ENCODE measurements at places on chromosomes 7 and 10.
A peak's percentile ranks its signal among the peaks of the same experiment; 100 is the strongest.

GRCh38 chr7:42677751-42678699, 233.8 kb downstream of the C7orf25 start:
- DNase-seq = peak; percentile 85

- DNase-seq = peak; percentile 69
These were observed 21.8 kb downstream of the CFAP69 start for GRCh38 chr7:90266808-90267207.

DNA sequence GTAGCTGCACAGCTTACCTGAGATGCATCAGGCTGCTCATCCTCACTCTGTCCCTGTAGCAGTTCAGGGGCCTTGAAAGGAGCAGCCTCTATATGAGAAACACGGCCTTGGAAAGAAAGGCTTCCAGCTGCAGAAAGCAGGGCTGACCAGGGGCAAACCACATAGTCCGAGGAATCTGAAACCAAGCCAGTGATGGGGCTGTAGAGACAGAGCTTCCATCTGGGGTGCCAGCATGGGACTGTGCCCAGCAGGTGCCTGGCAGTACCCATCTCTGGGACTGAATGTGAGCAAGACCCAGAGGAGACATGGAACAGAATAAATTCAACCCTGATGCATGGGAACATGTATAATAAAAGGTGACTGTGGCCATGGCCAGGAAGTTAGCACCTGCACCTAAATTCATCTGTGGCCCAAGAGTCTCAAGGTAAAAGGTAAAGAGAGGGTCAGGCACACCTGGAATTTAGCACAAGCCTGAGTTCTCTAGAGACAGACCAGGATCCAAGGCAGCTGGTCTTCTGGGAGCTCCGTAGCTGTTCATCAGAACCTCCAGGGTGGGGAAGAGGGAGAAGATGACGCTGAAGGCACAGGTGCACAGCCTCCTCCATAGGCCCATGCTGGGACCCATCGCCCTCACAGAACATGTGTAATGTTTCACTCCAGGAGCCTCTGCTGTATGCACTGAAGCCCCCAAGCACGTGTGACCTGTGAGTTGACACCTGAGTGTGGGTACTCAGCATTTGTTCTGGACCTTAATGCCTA, 25.3 kb downstream of the FRMPD2 start:
- no peak for DNase-seq

- DNase-seq = peak; percentile 88
These were observed 90.4 kb upstream of the FAM171A1 start for GRCh38 chr10:15461353-15462108.

- DNase-seq = no peak
These were observed 64.3 kb downstream of the EEPD1 start for GRCh38 chr7:36217211-36217960.

GRCh38 chr7:88347517-88347916, 40.8 kb upstream of the STEAP4 start:
- DNase-seq = no peak

- DNase-seq = no peak
These were observed 31.4 kb downstream of the CPXM2 start for GRCh38 chr10:123860209-123860608.

DNA sequence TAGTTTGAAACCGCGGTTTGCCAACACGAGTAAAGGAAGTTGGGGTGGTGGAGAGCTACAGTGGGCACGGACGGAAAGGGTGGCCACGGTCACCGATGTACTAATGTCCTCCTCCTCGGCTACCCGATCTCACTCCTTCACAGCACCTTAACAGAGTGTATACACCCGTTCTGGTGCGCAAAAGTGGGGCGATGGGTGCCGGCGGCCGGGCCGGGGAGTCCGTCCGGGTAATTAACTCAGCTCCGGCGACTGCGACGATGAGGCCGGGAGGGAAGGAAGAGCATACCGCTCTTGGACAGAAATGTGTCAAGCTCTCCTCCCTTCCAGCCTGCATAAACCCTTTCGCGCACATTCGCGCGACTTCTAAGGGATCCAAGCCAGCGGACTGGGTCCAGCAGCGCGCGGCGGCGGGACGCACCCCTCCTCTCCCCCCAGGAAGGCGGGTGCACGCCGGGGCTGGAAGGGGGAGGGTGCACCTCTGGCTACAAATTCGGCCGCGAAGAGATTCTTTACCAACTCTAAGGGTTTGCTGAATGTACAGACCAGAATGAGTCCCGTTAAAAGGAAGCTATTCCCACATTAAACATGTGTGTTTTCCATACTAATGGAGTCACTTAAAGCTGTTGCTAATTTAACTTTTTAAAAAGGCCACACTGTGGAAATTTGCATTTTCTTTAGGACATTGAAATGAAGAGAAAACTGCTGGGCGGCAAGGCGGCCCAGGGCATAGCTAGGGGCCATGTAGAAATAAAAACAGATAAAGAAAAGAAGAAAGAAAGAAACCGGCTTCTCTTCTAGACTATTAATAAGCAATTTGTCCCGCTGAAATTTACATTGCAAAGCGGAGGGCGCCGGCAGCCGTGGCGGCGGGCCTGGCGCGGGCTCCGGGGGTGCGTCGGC, 6.6 kb upstream of the EBF3 start:
- DNase-seq = no peak

DNA sequence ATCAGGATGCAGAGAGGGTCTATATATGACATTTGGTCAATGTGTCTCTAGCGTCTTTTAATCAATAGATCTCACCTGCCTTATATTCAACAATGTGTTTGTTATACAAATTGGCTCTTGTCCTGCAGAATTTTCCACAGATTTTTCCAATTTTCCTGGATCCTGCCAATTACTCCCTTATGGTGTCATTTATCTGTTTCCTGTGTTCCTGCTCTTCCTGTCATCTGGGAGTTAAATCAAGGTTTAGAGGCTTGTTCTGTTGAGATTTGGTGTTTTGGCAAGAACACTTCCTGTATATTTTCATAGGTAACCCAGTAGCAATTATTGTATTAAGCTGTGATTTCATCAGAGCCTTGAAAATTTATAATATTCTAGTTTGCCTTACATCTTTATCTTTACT, 8.8 kb upstream of the C10orf71 start:
- DNase-seq = no peak

DNA sequence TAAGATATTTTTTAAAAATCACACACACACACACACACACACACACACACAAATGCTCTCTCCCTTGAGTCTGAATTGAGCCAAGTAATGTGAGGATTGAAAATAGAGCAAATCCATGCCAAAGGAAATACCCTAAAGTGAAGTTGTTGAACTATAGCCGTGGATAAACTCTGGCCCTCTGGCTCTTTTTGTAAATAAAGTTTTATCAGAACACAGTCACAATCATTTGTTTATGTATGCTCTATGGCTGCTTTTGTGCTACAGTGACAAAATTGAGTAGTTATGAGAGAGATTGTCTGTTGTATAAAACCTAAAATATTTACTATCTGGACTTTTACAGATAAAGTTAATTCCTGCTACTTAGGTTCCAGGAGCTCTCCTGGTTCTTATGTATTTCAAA, 39.1 kb downstream of the NKX2-3 start:
- DNase-seq = no peak

GRCh38 chr7:3215624-3216585, 85.1 kb upstream of the SDK1 start:
- no peak for DNase-seq

DNA sequence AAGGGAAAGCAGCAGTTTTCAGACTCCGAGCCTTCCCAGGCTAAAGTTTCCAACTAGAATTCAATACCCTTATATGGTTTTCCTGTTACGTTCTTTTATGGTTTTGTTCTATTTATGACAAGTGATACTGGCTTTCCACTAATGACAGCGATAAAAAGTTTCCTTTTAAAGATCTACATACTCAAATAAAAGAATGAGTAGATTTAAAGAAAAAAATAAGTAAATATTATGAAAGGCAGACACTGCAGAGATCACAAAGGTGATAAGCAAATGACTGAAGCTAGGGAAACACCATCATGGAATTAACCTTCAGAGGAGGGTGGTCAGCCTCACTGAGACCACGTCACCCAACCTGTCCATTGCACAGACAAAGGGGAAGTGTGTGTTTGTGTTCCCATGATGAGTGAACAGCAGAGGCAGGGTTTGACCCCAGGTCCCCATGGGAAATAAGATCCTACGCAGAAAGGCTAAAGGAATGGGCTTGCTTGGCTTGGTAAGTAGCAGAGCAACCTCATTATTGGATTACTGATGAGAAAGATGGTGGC, 4.0 kb downstream of the VSIR start:
- DNase-seq = peak; percentile 54

DNA sequence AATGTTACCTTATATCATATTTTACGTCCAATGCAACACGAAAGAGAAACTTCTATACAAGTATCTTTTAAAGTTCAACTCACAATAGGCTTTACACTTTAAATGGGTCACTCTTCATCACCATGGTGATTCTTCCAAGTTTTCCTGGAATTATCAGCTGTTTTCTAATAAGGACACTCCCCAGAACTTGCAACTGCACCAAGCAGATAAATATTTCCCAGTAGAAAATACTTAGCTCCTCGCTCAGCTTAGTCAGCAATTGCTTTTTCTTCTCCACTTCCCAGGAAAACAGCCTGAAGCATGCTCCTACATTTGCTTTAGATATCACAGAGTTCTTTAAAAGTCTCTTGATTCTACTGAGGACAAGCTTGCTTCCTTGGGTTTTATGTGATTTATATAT, 25.7 kb upstream of the ADD3 start:
- DNase-seq = no peak

DNA sequence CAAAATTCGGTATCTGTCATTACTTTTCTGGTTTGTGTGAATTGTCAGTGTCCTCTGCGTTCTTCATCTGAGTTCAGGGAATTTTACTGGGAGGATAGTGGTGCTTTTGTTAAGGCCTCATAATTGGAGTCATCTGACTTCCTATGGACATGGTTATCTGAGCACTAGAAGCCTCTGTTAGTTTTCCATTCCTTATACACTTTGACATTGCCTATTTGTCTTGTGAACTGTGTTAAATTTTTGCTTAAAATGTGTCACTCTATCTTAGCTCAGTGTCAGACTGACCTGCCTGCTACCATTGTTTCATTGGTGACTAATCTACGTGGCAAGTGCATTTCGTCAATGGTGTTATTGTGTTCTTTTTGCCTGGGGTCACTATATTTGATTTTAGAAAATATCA, 253.3 kb downstream of the SEMA3A start:
- no peak for DNase-seq

- no peak for DNase-seq
These were observed 113.6 kb downstream of the FAM53B start for GRCh38 chr10:124630551-124630950.

DNA sequence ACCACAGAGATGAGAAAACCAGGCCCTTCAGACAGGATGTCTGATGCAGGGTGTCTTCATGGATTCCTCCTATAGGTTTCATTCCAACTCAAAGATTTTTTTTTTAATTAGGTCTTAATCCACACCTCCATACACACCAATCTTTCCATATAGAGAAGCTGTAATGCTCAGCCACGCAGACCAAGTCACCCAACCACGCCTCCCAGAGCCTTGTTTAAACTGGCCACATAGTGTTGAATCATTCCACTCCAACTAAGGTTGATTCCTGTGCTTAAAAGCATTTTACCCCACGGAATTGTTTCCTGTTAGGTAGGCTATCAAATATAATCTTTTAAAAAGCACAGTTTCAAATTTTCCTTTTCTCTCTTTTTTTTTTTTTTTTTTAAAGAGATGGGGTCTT, 153.6 kb downstream of the TYW1B start:
- DNase-seq = no peak

GRCh38 chr7:24313777-24314176, 29.8 kb downstream of the NPY start:
- no peak for DNase-seq

DNA sequence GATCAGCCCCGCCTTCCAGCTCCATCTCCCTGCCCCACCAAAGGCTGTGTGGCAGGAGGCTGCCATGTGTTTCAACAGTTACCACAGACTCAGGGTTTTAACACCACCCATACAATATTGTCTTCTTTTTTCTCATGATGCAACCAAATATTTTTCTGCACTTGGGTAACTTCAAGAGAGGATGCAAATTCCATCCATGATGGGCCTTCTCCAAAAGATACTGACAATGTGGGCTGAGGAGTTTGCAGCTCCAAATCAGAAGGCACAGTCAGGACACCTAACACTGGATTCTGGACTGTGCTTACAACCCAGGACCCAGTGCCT, 347.9 kb downstream of the GRID1 start:
- no peak for DNase-seq

- DNase-seq = no peak
These were observed 134.3 kb upstream of the PFKP start for GRCh38 chr10:2933071-2933470.

GRCh38 chr10:71372882-71373495, 23.7 kb upstream of the CDH23 start:
- DNase-seq = no peak

- DNase-seq = no peak
These were observed 175.7 kb upstream of the MEOX2 start for GRCh38 chr7:15862016-15862780.

GRCh38 chr10:128877936-128878335, 589.1 kb upstream of the MGMT start:
- DNase-seq = no peak

- no peak for DNase-seq
These were observed 49.5 kb downstream of the VIPR2 start for GRCh38 chr7:159094919-159095915.

DNA sequence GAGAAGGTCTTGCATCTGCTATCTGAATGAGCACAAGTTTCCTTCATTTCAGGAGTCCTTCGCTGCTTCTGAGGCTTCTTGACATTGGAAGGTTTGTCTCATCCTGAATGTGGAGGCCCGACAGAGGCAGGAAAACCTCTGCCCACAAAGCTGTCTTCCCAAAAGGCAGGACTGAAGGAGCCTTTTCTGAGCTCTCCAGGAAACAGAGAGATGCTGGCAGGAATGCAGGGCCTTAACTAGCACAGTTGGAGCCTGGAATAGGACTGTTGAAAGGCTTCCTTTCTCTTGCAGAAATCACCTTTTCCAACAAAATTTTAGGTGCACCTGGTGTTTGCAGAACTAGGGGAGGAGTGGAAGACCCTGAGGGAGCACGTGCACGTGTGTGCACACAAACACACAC, 637.4 kb upstream of the MKI67 start:
- no peak for DNase-seq

DNA sequence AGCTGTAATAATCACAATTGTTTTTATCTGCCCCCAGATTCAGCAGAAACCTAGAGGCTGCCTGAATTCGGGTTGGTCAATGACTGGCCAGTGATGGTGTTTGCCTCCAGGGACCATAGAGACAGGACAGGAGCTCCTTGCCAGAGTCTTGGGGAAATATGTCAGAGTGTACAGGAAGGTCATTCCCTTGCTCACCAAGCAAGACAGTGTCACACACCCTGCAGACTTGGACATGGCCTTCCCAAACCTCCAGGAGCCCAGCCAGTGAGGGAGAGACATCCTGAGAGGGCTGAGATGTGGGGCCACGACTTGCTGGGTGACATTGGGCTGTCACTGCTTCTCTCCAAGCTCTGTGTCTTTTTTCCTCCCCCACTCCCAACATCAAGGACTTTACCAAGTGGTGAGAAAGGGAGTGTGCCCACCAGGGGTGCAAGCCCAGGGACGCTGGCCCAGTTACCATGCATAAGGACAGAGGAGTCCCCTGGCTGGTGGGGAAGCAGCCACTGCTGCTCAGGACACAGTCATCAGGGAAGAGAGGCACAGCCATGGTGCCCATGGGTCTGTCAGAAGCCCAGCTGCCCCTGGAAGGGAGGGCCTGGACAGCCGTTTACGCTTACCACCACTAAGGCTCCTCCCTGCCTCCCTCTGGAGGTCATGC, 25.3 kb upstream of the C10orf53 start:
- DNase-seq = no peak
